Fibroblast of skin of right quadriceps (primary cell): ENCODE measurements at places on chromosomes 13 and 19.

DNA sequence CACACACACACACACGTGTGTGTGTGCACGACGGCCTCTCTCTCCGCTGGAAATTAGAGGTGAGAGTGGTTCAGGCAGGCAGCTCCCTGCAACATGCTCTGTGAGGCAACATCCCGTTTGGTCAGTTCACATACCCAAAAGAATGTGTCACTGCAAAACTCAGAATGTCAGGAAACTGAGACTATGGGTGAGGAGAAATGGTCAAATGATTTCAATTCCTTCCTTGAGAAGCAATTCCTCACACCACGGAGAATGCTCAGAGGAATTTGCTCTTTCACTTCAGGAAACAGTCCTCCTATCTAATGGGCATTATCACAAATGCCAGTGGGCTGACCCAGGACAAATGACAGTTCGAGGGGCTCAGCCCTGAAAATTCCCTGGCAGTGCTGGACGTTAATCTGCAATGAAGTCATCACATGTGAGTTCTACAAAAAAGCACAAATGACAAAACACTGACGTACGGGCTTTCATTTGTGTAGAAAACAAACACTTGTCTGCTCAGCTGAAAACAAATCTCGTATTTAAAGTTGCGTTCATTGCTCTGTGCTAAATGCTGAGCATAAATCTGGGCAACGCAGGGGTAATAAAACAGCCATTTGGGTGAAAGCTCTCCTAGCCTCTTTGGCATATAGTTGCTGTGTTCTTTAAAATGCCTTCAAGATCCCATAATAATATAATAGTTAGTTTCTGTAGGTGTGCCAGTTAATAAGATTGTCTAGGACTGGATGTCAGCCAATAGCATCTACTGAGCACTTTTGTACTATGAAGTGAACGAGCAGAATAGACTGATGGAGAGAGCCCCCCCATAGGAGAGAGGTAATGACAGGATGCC lies 18.6 kb upstream of the LATS2 start:
- peak; percentile 91 for DNase-seq

- peak; percentile 32 for DNase-seq
Measured at GRCh38 chr19:15418231-15418578, 583 bp downstream of the AKAP8L start.

DNA sequence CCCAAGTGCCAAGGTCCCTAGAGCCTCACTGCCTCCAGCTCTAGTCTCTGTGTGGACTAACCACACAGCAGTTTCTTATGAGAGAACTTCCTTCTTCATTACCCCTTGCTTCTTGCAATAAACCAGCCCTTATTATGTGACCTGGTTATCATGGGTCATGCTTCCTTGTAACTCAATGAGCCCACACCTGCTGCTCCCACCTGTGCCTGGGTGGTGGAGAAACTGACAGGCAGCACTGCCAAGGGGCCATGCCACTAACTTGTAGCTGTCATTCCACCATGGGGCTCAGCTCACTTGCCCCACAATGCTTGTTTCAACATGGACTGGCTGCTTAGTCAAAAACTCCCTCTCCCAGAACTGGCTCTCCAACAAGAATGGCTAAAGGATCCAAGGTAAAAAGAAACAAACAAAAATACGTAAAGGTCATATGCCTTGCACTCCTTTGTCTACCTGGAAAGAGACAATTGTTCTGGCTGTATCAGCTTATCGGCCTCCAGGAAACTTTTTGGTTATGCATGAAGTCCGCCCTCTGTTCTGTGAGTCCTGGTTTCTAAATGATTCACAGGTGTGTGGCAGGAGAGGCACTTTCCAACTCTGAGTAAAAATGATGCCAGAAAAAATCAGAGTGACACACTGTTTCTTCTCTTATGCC lies 446.4 kb downstream of the COG6 start:
- DNase-seq, result no peak

GRCh38 chr13:75643693-75644092 lies 7.6 kb downstream of the LMO7 start:
- DNase-seq, result no peak

GRCh38 chr13:32427852-32428580 lies at the start of gene N4BP2L1:
Gene N4BP2L1, minus strand, starts transcription at chr13:32428130. Its CDS starts 48 bp downstream, at chr13:32428082.
- peak; percentile 21 for DNase-seq

DNA sequence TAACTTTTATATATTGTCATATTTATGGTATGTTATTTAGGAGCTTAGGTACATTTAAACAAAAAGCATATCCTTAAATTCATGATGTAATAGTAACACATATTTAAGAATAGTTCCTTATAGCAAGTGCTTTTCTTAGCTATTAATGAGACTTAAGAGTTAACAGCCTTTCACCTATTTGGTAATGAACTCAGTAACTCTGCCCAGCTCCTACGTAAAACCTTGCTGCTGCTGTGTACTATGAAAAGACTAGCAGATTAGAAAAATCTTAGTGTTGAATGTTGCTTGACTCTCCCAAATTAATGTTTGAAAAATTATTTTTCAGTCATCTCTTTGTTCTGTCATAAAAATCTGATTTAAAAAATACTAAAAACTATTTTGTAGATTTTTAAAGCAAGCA lies 6.9 kb downstream of the GPR180 start:
- DNase-seq, result no peak

DNA sequence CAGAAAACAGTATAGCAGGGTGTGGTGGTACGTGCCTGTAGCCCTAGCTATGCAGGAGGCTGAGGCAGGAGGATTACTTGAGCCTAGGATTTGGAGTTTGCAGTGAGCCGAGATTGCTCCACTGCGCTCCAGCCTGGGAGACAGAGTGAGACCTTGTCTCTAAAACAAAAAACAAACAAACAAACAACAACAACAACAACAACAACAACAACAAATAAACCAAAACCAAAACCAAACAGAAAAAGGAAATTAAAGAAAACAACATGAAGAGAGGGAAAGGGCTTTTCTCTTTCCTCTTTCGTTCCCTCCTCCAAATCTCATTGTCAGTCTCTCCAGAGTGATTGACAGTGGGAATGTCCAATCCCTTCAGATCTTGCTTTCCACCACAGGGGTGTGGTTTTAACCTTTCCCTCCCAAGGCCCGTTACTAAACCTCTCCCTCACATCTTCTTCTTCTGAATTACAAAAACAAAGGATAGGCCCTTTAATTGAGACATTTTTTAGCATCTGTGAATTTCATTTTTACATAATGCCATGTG lies 341.2 kb downstream of the HS6ST3 start:
- DNase-seq, result no peak

- DNase-seq, result no peak
Measured at GRCh38 chr19:48990400-48990799, 2.7 kb downstream of the GYS1 start.

DNA sequence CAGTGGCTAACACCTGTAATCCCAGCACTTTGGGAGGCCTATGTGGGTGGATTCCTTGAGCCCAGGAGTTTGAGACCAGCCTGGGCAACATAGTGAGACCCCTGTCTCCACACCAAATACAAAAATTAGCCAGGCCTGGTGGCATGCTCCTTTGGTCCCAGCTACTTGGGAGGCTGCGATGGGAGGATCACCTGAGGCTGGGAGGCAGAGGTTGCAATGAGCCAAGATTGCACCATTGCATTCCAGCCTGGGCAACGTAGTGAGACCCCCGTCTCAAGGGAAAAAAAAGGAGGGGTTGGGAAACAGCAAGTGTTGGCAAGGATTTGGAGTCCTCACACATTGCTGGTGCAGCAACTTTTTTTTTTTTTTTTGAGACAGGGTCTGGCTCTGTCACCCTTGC lies 19.2 kb downstream of the SPTBN4 start:
- no peak for DNase-seq

GRCh38 chr19:44960906-44961728 lies 5.9 kb downstream of the CLPTM1 start:
- DNase-seq, result no peak

DNA sequence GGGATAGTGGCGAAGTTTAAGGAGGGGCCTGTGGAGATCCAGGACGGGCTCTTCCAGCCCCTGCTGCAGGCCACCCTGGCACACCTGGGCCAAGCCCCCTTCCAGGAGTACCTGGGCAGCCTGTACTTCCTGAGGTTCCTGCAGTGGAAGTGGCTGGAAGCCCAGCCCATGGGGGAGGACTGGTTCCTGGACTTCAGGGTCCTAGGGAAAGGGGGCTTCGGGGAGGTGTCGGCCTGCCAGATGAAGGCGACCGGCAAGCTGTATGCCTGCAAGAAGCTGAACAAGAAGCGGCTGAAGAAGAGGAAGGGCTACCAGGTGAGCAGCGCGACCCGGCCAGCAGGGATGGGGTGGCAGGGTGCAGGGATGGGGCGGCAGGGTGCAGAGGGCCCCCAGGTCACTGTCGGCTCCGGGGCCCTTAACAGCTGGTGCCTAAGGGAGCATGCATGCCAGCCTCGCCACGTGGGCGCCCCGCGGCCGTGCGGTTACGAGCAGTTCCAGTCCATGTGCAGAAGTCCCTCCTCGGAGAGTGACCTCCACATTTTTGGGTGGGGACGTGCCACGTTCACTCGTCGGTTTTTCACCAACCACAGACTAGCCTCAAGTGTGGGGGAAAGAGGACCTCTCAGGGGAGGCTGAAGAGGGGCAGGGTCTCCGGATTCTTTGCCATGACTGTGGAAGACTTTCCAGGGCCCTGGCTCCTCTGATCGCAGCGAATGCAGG lies 912 bp downstream of the GRK1 start:
- DNase-seq, result no peak

DNA sequence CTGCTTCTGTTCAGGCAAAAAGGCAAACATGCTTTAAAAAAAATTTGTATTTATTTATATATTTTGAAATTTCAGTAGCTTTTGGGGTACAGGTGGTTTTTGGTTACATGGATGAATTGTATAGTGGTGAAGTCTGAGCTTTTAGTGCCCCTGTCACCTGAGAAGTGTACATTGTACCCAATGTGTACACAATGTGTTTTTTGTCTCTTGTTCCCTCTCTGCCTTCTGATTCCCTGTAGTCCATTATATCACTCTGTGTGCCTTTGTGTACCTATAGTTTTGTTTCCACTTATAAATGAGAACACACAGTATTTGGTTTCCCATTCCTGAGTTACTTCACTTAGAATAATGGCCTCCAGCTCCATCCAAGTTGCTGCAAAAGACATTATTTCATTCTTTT lies 77.4 kb downstream of the PDS5B start:
- DNase-seq, result no peak

DNA sequence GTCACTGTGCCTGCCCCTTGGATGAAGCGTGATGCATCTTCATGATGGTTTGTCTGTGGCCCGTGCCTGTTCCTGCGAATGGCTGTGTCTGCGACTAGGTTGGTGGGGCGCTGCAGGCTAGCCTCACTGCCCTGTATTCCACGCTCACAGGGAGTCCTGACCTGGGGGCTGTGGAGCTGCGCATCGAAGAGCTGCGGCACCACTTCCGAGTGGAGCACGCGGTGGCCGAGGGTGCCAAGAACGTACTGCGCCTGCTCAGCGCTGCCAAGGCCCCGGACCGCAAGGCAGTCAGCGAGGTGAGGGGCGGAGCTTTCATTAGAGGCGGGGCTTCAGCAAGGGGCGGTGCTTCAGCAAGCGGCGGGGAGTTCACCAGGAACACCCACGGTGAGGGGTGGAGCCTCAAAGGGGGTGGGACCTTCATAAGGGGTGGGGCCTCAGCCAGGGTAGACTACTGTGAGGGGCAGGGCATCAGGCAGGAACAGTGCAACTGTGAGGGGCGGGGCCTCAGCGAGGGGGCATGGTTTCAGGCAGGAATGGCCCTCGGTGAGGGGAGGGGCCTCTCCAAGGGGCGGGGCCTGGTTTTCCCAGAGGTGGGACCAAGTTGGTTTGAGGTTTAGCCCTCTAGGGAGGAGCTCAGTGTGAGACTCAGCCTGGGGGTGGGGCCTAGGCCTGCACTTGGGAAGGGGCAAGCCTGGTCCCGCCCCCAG lies 17.2 kb downstream of the PKN1 start:
- DNase-seq, result peak; percentile 29

DNA sequence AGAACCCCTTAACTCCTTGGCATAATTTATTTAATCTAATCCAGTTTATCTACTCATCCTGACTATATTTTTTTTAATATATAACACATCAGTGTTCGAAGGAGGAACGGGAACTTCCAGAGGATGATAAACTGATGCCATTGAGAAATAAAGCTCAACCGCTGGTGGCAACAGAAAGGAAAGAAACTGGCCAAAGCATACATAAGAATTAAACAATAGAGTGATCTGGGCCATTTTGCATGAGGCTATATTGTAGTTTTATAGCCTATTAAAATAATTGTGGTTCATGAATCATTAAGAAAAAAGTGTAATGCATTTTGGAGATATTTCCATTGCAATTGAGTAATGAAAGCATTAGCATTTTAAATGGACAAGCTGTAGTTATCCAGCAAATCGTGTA lies 94.2 kb downstream of the FRY start:
- DNase-seq, result peak; percentile 50

GRCh38 chr19:37227996-37228395 lies 10.0 kb downstream of the ZNF383 start:
- DNase-seq, result no peak

- no peak for DNase-seq
Measured at GRCh38 chr13:24308068-24308445, 1.3 kb upstream of the C1QTNF9 start.

- DNase-seq, result no peak
Measured at GRCh38 chr13:111973605-111974340, 93.2 kb upstream of the SOX1 start.

- DNase-seq, result no peak
Measured at GRCh38 chr13:99639126-99639525, 137.9 kb downstream of the TM9SF2 start.

DNA sequence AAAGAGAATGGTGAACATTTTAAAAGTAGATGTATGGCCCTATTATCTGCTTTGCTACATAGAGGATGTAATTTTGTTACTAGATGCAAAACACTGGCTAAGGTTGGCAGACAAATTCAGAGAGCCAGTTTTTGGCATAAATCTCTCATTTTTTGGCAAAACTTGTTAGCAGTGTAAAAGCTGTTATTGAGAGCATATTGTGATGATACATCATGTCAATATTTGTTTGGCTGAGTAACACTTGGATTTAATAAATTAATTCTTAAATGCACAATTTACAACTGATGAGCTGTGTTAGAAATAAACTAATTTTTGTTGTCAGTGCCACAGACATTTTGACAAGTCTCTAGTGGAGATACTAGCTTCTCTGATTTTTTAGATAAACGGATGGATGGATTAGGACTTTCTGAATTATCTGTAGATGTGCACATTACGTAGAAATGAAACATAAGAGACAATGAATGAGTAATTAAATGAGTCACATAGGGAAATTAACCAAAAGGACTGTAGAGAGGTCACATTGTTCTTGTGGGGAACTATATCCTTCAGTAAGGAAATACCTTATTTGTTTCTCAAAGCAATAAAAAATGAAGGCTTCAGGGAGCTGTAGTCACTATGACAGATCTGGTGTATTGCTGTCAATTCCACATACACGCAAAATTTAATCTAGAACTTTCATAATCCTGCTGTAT lies 17.4 kb downstream of the UFM1 start:
- peak; percentile 72 for DNase-seq

- no peak for DNase-seq
Measured at GRCh38 chr19:6543866-6544347, 13.1 kb downstream of the TNFSF9 start.

GRCh38 chr19:280541-281009 lies 10.6 kb downstream of the PLPP2 start:
- no peak for DNase-seq

GRCh38 chr19:58519087-58519354 lies 589 bp downstream of the ZBTB45 start:
- peak; percentile 75 for DNase-seq
